Smooth muscle cell of the brain vasculature (primary cell): ENCODE measurements at places on chromosomes 12 and 14.

DNA sequence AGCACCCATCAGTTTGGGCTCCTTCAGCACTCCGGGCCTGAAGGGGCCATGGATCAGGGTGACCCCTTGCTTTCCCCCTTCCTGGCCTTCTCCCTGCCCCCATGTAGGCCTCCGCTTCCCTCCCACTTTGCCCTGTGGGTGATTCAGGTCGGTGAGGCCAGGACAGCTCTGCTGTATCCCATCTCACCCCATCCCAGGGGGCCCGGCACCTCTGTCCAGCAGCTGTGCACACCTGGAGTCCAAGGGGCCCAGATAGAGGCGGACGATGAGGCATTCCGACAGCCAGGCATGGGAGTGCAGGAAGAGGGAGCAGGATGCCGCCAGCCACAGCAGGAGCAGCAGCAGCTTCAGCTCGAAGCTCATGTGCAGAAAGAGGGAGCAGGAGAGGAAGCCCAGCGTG, 11.4 kb downstream of the LTB4R start:
- no peak for DNase-seq

DNA sequence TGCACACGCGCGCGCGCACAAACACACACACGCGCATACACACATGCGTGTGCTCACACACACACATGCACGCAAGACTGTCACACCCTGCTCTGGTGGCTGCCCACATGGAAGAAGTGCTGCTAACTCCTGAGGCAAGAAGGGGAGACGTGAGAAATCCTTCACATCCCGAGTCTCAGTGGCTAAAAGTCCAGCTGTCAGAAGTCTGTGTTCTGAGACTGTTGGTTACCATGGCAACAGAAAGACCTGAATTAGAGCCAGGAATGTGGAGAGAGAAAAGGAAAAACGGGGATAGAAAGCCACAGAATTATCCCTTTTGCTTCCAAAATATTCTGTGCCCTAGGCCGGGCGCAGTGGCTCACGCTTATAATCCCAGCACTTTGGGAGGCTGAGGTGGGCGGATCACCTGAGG, 71.2 kb downstream of the PPFIBP1 start:
- DNase-seq: peak; percentile 62

- no peak for DNase-seq
Measured at GRCh38 chr14:75138492-75138891, 11.6 kb upstream of the NEK9 start.

DNA sequence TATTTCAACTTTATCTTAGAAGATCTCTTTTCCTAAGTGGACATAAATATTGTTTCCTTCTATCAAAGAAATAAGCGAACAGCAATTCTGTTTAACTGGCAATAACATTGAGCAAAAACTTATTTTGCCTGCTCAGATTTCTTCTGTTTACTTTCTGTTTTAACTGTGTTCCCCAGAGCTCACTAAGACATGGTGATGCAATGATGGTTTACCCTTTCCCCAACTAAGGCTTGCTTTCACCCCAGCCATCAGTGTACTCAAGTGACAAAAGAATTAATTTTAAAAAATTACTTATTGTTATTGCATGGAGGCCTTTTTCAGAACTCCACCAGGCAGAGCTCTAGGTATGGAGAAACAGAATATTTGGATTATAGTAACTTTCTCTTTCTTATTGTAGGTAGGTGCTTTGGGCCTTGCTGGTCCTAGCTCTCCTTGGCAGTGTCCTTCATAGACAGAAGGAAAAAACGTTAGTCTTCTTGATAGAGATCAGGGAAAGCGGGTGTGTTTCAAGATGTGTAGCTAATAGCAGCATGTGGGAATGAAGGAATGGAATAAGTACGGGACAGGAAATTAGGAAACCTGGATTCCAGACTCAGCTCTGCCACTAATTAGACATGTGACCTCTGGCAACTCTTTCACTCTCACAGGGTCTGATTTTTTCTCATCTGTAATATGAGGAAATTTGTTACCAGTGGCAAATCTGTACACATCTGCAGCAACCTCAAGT, 14.6 kb upstream of the DDHD1 start:
- DNase-seq: no peak

DNA sequence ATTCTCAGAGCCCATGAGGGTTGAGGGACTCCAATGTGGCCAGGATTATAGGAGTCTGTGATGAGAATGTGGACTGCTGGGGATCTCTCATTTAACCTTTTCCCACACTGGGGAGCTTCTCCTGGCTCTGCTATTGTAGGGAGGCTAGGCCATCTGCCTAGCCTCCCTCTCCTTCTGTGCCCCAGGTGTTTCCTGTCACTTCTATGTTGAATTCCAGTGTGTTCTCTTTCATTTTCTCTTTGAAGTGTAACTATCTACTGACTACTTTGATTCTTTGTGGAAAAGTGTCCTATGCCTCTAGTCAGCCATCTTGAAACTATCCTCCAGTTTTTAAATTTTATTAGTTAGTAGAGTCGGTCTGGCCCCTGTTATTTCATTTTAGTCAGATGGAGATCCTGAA, 53.4 kb upstream of the ABCD2 start:
- DNase-seq: no peak

- peak; percentile 20 for DNase-seq
Measured at GRCh38 chr12:128008341-128008740, 258.6 kb upstream of the TMEM132C start.

DNA sequence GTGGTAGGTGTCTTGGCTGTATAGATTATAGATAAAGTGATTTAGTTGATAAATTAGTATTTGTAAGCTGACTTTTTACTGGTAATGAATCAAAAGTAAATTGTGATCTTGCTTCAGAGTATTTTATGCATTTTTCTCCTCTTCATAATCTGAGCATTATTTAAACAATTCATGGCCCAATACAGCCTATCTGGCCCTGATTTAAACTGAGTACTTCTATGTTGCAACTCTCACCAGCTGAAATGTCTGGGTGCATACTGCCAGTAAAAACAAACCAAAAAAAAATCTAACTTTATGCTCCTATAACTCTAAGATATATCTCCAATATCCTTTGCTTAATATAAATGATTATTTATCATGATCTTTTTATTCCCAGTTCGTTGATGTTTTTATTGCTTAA, 86.6 kb downstream of the MIA2 start:
- DNase-seq: no peak

- DNase-seq: no peak
Measured at GRCh38 chr12:128857133-128857763, 4.0 kb downstream of the GLT1D1 start.

DNA sequence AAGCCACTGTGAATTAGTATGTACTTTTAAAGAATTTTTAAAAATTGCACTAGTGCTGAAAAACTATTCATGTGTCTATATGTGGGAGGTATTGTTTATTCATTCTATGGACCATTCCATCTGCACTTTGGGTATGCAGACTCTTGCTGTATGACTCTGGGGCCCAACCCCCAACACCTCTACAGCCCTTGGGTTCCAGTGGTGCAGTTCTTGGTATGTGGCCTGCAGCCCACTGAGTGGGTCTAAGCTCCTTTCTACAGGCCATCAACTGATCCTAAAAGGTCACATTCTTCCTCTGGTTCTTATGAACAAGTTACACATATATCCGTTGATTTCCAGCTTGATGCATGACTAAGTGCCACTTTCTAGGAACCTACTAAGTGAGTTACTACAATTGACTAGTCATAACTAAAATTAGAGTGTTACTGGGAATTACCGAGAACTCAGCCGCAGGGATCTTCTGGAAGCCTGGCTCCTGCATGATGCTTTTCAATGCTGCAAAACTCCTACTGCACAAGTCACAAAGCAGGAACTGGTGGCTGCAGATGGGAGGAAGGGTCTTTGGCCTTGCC, 62.4 kb upstream of the MED13L start:
- DNase-seq: no peak

GRCh38 chr12:19273482-19274330, 144.2 kb downstream of the PLEKHA5 start:
- DNase-seq: peak; percentile 89

GRCh38 chr14:85538636-85539035, 8.7 kb downstream of the FLRT2 start:
- no peak for DNase-seq

DNA sequence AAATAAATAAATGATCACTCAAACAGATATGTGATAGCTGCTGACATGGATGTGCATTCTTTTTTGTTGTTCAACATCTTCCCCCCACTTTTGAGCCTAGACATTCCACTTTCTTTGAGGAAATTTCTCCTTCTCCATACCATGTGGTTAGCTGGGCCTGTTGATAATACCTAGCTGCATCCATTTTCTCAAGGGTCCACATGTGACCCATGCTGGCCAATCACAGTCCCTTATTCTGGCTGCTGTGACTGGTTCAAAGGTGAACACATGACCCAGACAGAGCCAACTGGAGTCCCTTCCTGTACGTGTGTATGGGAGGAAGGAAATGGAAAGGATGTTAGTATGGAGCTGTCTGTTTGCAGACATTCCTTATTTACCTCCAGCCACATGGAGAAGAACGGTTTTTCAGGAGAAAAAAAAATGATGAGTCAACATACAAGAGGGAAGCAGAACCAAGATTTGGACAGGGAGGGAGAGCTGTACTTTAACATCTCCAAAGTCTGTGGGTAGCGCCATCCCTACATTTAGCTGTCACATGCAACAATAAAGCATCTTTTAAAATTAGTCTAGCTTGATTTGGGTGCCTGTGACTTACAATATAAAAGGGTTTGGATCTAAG, 391.7 kb upstream of the TBX3 start:
- no peak for DNase-seq

DNA sequence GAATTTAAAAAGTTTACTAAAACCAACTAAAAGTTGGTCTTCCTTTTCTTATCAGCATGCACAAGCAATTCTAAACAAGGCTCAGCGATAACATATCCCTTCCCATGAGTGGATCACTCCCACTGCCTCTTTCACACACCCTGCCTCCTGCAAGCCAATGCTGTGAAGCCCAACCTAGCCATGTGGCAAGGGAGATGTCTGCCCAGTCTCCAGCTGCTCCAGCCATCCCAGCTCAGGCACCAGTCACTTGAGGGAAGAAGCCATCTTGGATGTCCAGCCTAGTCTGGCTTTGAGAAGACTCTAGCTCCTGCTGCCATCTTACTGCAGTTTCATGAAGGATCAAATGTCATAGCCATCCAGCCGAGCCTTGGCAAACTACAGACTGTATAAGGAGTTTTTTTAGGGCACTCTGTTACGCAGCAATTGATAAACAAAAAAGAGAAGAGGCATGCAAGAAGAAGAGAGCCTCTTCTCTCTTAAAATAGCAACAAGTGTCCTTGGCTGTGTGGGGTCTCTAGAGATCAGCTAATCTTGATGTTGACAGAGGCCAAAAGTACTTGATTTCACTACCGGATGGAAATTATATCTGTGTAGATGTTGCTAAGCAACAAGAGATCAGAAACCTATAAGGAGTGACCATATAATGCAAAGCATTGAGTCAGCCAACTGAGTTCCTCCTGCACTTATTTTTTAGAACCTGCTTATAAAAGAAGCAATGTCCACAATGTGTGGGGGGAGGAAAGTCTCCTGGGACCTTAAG, 108.9 kb downstream of the PTCSC3 start:
- DNase-seq: no peak

DNA sequence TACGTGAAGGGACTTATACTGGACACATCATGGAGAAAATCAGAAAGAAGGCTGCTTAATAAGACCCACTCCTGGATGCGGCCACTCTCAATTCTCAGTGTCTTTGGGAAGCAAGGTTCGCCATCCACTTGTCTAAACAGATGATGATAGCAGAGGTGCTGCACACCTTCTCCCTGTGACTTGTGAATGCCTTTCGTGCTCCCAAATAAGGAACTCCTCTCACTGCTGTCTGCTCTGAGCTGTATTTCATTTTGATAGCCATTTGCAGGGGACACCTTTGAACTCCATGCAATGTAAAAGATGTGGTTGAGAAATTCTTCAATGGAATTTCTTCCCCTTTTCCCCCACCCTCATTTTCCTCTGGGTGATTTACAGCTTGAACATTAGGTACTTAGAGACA, 11.6 kb downstream of the RMST start:
- DNase-seq: no peak

DNA sequence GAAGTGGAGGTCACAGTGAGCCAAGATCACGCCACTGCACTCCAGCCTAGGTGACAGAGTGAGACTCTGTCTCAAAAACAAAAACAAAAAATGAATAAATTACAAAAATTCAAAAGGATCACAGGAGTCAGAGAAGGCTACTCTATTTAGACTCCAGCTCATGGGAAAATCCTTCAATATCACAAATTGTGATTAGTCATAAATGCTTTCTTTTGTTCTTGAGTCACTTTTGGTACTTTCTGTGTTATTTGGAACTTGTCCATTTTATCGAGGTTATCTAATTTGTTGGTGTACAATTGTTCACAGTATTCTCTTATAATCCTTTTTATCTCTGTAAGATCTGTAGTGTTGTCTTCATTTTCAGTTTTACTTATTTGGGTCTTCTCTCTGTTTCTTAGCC, 18.9 kb downstream of the ALDH2 start:
- DNase-seq: no peak

GRCh38 chr12:65876898-65877721, 52.8 kb downstream of the HMGA2 start:
- DNase-seq: peak; percentile 83

DNA sequence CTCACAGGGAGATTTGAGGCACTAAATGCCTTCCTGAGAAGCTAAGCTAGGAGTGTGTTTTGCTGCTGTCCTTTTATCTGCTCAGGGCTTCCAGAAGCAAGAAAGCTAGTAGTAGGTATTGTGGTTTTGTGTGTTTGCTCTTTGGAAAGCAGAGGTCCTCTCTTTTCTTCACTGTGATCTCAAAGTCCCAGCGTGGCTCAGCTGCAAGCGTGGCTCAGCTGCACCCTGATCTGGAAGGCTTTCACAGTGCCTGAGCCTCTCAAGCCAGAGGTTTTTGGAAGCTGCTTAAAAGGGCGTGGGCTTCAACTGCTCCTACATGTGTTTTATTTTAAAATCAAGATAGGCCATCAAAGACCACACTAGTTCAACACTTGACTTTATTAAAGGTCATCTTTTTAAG, 337.4 kb upstream of the RGS6 start:
- DNase-seq: no peak

GRCh38 chr14:22524784-22525161, 64.3 kb downstream of the DAD1 start:
- DNase-seq: no peak

GRCh38 chr12:116599285-116600136, 40.3 kb downstream of the MAP1LC3B2 start:
- peak; percentile 45 for DNase-seq

- no peak for DNase-seq
Measured at GRCh38 chr12:27276275-27276674, 32.2 kb downstream of the STK38L start.
